ENCODE measurements at places on chromosomes 2 and 18. TPM values are rescaled to one million over a fixed set of nuclear protein-coding genes. Genes with fewer than 3 reads are reported as not detected.

DNA sequence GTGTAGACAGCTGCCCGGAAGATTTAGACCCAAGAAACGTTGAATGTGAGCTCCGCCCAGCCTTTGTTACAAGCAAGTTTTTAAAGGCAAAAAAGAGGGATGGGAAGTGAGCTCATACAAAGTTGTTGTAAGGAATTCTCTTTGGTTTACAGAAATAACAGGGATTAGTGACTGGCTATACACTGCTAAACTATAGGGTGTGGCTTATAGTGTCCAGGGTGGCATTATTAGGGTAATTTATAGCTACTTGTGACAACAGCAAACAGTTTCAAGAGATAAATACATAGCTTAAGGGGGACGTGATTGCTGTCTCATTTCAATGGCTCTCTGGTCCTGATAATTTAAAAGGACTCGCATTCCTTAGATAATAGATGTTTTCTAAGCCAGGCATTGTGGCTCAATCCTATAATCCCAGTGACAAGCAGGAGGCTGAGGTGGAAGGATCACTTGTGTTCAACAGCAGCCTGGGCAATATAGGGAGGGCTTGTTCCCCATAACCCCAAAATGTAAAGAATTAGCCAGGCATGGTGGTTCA, 66.5 kb upstream of the TGIF1 start:
- no peak for DNase-seq

- DNase-seq, result no peak
Measured at GRCh38 chr2:82837588-82838304, 1621.3 kb downstream of the SUCLG1 start.

DNA sequence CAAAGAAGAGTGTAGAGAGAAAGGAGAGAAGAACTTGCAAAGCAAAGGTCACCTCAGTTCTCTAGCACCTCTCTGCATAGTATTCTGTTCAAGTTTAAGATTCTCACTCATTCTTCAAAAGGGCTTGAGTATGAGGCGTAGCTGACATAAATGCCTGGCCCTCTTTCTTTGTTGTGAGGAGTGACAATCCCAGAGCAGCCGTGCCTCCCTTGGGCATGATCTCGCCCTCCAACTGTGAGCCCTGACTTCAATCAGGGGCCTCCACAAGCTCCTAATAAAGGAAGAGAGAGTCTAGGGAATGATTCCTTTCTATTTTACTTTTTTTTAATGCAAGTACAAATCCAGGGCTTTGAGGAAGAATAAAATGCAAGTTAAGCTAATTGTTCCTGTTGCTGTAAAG, 402.7 kb downstream of the LRP1B start:
- no peak for DNase-seq

Gene CFAP65
- not detected for polyA plus RNA-seq

DNA sequence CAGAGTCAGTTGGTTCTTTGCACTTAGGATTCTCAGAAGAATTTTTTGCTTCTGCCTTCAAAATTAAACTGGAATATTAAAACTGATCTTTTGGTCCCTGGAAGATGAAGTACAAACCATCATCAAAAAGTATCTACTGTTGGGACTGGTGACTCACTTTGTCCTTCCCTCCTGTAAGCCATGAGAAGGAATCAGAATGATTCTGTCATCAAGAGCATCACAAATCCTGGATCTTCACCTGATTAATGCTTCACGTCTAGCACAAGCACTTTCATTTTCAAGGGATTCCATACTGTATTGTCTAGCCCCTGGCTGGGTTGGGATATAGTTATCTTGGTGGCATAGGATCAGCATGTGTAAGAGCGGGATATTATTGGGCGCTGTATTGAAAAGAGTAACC, 69.3 kb upstream of the CYP1B1 start:
- no peak for DNase-seq

- no peak for DNase-seq
Measured at GRCh38 chr2:16722677-16723076, 57.0 kb upstream of the CYRIA start.

DNA sequence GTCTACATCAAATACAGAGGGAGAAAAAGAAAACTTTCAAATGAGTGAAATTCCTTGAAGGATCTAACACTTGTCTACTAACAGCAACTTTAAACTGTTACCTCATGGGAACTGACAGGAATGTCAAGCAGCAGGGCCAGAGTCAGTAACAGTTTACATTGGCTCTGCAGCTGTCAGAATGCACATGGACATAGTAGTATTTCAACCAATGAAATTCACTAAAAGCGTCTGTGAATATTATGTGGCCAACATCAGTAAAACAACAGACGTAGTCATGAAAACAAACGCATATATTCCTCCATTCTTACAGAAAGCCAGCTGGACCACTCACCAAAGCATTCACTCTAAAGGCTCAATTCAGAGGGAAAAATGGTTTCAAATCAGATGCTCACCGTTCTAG, 79.3 kb upstream of the RNU4ATAC start:
- no peak for DNase-seq

GRCh38 chr2:101508636-101509035, 33.7 kb upstream of the RFX8 start:
- no peak for DNase-seq

Gene SPP2
- polyA plus RNA-seq, result not detected

DNA sequence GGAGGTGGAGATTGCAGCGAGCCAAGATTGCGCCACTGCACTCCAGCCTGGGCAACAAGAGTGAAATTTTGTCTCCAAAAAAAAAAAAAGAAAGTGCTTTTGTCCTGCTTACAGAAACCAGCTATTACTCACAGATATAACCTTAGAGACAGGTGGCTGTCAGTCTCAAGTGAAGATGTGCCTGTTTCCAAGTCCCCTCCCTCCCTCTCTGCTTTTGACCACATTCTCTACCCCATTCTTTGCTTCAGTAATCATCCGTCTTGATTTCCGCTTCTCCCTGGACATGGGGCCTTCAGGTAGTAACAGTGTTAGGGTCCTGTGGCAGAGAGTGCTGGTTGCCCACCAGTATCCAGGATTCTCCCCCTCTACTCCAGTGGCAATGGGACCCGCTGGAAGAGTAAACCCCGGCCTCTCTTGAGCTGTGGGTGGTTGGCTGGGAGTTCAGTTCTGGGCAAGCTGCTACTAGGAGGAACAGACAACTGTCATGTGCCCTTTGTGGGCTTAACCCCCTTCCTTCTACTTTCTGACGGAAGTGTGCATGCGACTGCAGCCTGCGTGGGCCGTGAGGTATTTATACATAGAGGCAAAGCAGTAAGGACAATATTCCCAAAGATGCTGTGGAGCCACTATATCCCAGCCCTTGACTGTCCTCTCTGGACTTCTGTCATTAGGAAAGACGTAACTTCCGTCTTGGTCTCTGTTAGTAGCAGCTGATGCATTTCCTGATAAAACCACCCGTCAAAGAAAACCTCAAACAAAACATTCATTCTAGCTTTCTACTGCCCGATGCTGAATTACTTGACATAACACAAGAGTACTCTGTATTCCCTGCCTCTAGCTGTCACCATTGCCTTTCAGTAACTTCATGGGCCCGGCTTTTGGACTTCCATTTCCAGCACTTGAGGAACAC, 17.8 kb downstream of the PDCL3 start:
- no peak for DNase-seq

DNA sequence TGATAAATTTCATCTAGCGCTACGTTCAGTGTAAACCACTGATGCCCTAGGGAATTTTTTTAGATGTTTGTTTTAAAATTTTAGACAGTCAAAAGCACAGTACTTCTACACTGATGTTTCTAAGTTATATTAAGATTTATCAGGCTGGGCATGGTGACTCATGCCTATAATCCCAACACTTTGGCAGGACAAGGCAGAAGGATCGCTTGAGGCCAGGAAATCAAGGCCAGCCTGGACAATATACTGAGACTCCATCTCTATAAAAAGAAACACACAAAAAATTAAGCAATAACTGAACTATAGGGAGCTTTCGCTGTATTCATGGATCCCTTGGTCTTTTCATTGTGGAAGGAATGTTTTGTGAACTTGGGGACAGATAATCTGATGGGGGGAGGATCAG, 50.6 kb upstream of the MAPRE2 start:
- no peak for DNase-seq

Gene HSPE1
- 115 TPM for polyA plus RNA-seq

- no peak for DNase-seq
Measured at GRCh38 chr2:200456567-200456966, 53.3 kb downstream of the KCTD18 start.

DNA sequence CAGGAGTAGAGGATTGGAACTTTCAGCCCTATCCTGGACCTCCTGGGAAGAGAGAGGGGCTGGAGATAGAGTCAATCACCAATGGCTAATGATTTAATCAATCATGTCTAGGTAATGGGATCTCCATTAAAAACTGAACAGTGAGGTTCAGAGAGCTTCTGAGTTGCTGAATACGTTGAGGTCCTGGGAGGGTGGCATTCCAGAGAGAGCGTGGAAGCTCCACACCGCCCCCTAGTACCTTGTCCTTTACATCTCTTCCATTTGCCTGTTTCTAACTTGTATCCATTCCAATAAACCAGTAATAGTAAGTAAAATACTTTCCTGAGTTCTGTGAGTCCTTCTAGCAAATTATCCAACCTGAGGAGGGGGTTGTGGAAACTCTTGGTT, 101.7 kb downstream of the B3GNT2 start:
- DNase-seq, result no peak

Gene UPP2
- polyA plus RNA-seq, result 0.11 TPM

DNA sequence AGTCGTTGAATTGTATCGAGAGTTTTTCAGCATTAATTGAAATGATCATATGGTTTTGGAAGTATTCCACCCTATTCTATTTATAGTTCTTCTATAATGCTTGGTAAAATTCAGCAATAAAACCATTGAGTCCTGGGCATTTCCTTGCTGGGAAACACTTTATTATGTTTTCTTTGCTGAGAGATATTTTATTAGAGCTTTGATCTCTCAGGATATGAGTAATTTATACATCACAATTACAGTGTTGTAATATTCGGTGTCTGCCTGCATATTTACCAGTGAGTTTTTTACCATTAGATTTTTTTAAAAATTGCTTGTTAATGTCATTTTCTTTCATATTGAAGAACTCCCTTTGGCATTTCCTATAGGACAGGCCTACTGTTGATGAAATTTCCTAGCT, 402.7 kb upstream of the FSIP2 start:
- DNase-seq, result no peak

- no peak for DNase-seq
Measured at GRCh38 chr18:40208958-40209357, 1746.1 kb upstream of the PIK3C3 start.

DNA sequence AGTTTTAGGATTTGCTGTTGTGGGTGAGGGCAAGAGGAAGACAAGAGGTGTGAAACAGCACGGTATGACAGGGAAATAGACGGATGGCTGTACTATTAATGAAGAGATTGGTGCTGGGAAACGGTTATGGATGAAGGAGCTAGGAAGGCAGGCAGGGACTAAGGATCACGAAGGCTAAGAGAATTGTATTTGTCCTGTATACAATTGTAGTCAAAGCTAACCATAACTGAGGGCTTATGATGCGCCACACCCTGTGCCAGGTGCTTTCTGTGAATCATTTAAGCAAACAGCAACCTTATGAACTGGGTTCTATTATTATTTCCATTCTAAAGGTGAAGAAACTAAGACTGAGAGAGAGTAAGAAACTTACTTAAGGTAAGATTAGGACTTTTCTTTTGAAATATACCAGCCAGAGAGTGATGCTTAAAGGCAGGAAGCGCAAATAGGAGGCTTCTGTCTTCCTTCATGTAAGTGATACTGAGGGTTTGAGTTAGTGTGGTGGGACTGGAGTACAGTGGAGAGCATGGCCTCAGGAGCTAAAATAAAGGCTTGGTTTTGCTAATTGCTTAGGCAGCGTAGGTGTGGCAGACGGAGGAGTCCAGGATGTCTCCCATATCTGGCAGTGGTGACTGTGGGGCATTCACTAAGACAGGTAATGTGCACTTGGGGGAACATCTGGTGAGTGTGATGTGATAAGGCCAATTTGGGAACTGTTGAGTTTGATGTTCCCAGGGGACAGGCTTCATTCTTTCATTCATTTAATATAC, 85.8 kb downstream of the PLEKHM3 start:
- no peak for DNase-seq

GRCh38 chr2:236239276-236240065, 24.7 kb downstream of the ASB18 start:
- DNase-seq, result no peak

Gene EFR3B
- polyA plus RNA-seq, result 5.9 TPM

- no peak for DNase-seq
Measured at GRCh38 chr18:3455907-3456685, 6.1 kb downstream of the TGIF1 start.

DNA sequence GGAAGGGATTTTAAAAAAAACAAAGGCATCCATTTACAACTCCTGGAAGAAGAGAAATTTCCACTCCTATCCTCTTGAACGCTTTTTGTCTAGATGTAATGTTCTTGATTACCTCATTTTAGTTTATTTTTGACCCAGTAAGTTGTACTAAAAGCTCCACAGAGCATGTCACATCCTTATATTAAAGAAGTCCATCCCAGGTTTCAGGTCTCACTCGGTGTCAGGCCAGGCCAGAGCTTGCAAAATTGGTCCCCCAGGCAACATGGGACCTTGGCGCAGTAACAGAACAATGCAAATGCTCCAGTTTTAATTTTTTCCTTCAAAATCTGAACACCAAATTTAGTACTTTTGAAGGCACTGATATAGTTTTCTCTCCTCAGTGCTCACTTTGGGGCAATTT, 218.4 kb upstream of the REV1 start:
- no peak for DNase-seq

DNA sequence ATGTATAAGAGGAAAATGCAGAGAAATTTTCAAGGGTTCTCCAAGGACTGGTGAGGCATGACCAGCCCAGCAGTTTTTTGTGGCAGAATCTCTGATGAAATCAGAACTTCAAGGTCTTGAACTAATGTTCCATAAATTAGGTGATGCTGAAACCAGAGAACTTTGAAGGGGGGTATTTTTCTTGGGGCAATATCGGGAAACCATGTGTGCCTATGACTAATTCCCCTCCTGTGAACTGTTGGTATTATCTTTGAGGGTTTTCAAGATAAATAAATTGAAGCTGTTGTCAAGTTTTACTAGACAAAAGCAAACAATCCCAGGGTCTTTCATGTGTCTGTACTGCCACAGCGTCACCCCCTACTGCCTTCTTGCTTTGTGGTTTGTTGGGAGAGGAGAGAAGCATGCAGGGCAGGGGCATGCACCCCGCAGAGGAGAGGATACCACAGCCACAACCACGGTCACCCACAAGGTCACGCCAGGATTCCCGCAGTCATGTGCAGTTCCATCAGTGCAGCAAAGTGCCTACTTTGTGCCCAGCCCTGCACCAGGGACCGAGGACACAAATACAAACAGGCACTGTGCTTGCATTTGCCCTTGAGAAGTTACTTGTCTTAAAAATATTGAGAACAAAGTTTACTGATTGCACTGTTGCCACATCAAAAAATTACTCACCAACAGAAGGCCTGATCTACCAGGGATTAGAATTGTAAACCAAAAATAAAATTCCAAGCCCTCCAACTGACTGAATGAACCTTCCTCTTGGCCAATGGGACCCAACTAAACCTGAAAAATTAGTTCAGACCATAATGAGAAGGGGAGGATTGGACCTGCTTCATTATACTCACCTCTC, 413.3 kb upstream of the TRIB2 start:
- DNase-seq, result no peak

DNA sequence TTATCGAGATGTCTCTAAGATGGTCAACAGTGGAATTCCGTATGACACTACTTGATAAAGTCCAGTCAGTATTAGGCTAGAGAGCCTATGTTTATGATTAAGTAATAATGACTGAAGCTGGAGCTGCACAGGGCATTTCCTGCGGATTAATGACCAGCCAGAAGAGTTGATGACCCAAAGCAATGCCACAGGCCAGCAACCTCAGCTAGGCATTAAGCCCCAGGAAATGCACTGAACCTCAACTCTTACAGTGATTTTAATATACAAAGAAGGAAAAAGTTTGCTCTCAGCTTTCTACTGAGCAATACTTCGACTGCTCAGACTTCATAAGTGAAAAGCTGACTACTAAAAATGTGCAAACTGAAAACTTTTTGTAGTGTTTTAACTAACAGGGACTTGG, 3.9 kb downstream of the KCTD1 start:
- no peak for DNase-seq

Measured in forelimb muscle (tissue), 1 donor.